Panc1 (cell line): ENCODE measurements at places on chromosomes 5 and 9. TPM values are rescaled to one million over a fixed set of nuclear protein-coding genes. Genes with fewer than 3 reads are reported as not detected.

DNA sequence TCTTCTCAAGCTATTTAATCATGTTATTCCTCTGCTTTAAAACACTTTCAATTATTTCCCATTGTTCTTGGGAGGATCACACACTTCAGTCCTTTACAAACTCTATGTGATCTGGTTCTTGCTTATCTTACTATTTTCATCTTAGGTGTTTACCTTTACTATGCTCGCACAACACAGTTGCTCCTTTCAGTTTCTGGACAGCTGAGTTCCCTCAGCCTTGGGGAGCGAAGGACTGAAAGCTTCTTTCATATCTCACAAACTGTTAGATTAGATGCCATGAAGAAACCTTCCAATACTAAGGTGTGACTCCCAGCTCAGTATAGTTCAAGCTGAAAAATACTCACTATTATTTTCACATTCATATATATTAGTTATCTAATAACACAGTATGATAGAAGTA, 117.9 kb downstream of the CDC42SE2 start:
- no peak for DNase-seq

DNA sequence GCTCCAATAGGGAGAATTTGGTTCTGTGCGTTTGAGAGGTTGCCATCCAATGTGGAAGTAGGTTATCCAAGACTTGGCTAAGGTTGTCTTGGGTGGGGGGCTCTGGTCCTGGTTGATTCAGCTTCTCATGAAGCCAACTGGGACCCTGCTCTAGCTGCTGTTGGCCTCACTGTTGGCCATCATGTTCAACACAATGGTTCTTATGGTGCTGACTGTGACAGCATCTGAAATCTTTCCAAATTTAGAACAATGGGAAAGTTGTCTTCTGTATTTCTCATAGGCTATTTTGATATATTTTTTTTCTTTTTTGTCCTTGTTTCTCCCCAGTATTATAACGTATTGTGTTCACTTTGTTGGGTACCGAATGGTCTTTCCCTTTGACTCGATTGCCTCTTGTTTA, 71.9 kb downstream of the GDNF start:
- DNase-seq, result no peak

GRCh38 chr5:101424530-101425175, 521.6 kb upstream of the ST8SIA4 start:
- peak; percentile 8 for DNase-seq

GRCh38 chr5:69292306-69292705, 40.3 kb downstream of the CCDC125 start:
- DNase-seq, result no peak

Gene ANKDD1B
- total RNA-seq, result 0.10 TPM

Gene CCL28
- 5.8 TPM for total RNA-seq

DNA sequence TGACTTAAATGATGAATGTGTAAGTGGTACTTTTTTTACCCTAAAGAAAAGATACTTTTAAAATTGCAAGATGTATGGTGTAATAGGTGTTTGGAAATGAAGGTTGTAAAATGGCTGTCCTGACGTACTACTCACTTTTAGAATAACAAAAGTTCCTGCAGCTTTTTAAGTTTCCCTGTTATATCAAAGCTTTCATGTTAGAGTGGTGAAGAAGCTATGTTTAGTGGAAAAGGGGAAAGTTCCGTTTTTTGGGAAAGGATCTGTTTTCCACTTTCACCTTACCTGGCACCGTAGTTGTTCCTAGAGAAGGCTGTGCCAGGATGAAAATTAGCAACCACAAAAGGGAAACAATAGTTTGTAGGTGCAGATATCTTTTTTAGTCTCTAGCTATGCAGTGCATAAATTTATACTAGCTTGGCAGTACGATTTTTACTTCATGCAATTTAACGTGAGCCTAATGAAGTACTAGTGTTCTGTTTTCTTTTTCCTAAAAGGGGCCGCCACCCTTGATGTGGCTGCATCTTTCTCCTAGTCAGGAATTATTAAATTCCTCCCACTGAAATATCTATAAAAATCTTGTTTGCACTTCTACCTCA, 1.3 kb downstream of the TNPO1 start:
- DNase-seq, result no peak

Gene SAXO1
- total RNA-seq, result not detected

Gene ARID3C
- 0.33 TPM for total RNA-seq

GRCh38 chr5:112146323-112147226, 272.5 kb downstream of the EPB41L4A start:
- DNase-seq, result peak; percentile 55

Gene NR2F1-AS1
- total RNA-seq, result 27.0 TPM

- no peak for DNase-seq
These were observed 489.5 kb upstream of the MPDZ start for GRCh38 chr9:13769006-13769405.

- DNase-seq, result no peak
These were observed 203.9 kb downstream of the C9orf50 start for GRCh38 chr9:129416821-129417539.

Gene AQP7
- 0.26 TPM for total RNA-seq

Gene KCNN2
- not detected for total RNA-seq

Gene RPP25L
- total RNA-seq, result 30.4 TPM

DNA sequence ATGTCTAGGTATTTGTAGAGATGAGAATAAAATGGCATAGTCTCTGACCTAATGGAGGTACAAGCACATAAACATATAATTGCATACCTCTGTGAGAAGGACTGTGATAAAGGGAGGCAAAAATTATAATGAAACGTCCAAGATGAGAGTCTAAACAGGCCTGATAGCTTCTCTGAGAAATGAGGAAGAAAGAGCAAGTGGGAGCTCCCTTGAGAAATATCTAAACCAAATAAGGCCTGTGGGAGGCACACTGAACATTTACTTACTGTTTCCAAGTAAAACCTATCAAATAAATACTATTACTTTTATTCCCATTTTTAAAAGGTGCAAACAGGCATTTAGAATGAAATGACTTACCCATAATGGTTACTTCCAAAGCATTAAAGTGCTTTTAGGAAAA, 125.6 kb upstream of the PAPPA start:
- no peak for DNase-seq

- DNase-seq, result no peak
These were observed 35.0 kb downstream of the MYO10 start for GRCh38 chr5:16901021-16901644.

Gene FOXD4L5
- total RNA-seq, result 0.08 TPM

- no peak for DNase-seq
These were observed 86.0 kb downstream of the FBXL7 start for GRCh38 chr5:15585841-15586591.

DNA sequence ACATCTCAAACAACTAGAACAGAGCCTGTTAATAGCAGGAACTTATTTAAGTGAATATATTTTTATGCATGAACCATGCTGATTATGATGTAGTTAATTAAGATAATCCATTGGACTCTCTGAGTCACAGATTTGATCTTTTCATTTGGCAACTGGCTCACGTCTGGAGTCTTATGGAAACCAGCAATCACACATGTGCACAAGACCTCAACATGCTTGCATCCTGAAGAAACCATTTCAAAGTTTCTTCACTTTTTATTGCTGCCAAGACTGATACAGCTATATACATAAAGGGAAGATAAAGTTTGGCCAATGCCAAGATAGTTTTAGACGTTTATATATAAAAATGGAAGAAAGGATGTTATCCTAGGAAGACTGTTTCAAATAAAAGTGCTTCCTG, 13.3 kb upstream of the C9 start:
- no peak for DNase-seq

Gene GPR21
- not detected for total RNA-seq
